NCI-H1436 treated with DMSO at 0.1 percent for 48 hours (cell line): ENCODE measurements at places on chromosomes 13 and 19.

GRCh38 chr13:51844862-51845573, at the start of gene TMEM272:
TMEM272 (minus strand) TSS chr13:51845177; CDS start chr13:51838530, 6,647 bp downstream.
- DNase-seq = no peak

DNA sequence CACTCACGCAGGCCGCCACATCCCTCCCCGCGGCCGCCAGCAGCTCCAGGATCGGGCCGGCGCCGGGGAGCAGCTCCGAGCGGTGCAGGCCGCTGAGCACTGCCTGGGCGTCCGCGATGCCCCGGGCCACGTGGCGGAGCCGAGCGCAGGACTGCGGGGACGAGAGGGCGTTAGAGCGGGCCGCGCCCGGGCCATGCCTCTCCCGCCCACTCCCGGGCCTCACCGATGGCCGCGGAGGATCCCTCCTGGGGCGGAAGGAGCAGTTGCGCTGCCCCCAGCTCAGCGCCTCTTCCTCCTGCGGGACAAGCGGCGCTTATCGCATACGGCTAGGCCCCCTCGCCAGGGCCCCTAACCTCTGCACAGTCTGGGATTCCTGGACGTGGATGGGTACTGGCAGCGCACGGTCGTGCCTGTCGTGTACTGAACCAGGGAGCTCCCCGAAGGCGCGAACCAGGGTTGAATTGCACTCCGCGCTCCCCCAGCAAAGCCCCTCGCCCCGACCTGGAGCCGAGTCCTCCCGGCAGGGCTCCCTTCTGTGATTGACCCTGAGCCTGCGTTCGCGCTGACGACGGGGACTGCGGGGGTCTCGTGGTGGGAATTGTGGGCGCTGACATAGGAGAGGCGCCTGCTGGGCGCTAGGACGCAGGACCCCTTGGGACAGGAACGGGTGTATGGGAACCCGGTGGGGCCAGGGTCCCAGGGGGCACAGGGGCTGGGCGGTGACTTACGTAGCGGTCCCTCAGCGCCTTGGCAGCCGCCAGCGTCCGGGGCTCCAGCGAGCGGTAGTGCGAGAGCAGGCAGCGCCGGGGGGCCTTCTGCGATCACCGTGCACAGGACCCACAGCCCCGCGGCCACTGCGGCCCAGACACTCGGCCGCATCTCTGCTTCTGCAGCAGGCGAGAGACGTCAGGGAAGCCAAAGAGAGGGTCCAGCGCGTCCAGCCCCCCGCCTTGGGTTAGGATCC, 673 bp downstream of the IFNL4 start:
- DNase-seq = no peak

DNA sequence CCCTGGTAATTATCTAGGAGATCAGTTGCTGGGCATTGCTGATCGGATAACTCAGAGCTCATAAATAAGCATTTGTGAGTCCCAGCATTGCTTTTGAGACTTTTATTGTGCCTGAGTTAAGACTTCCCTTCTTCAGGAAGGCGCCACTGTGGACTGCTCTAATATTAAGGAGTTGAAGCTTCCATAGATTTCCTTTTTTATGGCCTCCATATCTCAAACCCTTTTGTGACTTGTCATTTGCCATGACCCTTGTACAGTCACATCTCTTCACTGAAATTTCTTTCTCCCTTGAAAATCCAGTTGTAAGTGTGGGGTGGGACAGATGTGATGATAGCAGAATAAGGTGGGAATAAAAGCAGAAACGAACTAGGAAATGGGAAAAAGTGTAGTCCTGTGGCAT, 6.3 kb downstream of the TM9SF2 start:
- no peak for DNase-seq

DNA sequence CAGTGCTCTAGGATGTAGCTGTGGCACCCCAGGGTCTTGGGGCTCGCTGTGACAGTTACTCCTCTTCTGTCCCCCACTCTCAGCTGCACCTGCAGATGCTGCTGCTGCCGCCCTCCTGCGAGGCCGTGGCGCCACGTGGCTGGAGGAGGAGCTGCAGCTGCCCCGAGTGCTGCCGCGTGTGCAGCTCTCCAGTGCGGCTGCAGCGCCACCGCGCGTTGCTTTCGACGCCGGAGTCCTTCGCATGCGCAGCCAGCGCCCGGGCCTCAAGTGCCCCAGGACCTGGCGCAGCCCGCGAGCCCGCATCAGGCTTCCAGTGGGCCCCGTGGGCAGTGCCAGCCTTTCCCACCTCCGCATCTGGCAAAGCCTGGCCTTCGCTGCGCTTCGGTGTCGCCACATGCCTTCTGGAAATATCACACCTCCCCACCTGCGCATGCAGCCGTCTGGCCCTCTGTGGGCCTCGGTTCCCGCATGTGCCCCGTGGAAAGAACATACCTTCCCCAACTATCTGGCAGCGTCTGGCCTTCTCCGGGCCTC, 692 bp upstream of the ZNF580 start:
- DNase-seq = no peak

DNA sequence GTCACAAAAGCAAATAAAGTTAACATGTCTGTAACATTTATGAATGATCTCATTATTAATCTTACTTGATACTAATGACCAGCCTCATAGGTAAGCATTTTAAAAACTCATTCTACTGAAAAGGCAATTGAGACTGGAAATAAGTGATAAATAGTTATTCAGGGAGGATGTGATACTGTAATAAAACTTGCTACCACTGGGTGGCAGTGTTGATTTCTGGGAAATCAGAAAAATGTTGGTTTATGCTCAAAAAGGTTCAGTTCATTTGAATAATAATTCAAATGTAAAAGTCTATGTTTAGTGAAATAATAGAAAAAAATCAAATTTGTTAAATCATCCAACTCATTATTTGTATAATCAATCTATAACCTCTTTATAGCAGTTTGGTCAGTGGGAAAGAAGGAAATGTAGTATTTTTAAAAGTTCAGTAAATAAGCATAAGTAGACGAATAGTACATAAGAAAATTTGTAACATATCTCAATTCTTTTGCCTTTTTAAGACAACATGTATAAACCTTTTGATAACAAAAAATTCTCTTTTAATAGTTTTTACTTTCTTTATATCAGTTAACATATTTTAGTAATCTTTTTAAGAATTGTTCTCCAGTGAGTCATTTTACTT, 9.6 kb downstream of the ABHD13 start:
- no peak for DNase-seq

DNA sequence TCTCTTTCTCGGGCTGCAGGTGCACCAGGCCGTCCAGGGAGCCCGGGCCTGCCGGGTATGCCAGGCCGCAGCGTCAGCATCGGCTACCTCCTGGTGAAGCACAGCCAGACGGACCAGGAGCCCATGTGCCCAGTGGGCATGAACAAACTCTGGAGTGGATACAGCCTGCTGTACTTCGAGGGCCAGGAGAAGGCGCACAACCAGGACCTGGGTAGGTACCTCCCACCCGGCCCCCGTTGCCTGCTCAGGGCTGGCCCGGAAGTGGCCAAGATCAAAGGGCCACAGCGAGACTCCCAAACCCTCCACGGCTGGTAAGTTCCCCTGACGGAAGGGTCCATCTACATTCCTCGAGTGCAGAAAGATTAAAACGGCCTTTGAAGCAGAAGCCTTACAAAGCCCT, 55.1 kb downstream of the RAB20 start:
- no peak for DNase-seq

DNA sequence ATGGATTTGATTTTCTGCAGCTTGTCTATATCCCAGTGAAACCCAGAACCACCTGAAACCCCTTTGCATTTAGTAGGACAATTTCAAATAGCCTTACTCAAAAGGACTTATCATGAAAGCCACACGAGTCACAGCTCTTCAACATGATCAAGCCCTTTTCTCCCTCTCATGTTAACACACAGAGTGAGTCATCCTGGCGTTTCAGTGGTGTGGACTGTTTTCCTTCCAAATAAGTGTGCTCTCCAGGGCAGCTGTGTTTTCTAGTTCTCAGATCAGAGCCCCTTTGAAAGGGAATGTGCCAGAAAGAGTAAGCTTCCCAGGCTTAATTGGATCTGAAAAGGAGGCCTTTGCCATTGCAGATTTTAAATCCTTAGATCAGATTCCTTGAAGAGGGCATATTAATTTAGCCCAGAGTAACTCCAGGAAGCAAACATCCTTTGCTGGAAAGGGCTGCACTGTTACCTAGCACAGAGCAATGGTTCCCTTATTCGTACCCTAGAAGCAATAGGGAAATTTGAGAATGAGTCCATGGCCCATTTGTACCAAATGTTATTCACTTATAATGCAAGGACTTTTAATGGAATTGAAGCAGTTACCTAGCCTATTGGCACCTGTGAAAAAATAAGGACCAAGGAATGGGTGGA, 51.3 kb downstream of the ERICH6B start:
- DNase-seq = no peak

GRCh38 chr19:46900341-46900740, 39.5 kb downstream of the ARHGAP35 start:
- DNase-seq = no peak

DNA sequence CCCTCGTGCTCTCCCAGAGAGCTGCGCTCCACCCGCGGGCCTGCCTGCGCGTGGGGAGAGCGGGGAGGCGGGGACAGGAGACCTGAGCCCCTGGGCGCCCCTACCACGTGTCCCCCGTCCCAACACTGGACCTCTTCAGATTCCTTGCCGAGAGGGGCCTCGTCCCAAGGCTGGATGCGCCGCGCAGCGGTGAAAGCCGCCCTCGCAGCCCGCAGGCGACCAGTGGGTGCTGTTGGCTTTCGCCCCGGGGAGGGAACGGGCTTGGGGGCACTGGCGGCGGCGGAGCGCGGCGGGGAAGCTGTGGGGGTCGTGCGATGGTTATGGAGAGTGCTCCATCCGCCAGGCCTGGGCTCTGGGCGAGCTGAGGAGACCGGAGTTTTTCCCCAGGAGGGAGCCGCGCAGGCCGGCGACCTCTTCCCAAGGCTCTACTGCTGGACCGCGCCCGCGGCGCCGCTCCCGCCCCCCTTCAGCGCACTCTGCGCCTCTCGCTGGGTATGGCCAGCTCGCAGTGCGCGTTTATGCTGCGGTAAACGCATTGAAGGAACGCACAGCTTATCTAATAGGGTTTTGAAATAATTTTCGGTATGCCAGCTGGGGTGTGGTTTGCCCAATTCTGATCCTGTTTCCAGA, 17.2 kb upstream of the RNF17 start:
- no peak for DNase-seq

DNA sequence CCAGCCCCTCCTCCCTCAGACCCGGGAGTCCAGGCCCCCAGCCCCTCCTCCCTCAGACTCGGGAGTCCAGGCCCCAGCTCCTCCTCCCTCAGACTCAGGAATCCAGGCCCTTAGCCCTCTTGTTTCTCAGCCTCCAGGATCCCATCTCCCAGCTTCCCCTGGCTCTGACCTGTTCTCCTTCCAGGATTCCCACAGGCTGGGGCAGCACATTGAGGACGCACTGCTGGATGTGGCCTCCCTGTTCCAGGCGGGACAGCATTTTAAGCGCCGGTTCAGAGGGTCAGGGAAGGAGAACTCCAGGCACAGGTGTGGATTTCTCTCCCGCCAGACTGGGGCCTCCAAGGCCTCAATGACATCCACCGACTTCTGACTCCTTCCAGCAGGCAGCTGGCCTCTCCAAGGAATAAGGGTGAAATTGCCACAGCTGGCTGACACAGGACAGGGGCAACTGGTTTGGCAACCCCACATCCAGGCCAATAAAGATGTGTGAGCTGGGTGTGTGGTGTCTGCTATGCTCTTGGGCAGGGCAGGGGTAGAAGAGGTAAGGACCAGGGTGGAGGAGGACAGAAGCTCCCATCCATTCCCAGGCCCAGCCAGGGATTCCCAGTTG, 22.4 kb downstream of the CPT1C start:
- no peak for DNase-seq

DNA sequence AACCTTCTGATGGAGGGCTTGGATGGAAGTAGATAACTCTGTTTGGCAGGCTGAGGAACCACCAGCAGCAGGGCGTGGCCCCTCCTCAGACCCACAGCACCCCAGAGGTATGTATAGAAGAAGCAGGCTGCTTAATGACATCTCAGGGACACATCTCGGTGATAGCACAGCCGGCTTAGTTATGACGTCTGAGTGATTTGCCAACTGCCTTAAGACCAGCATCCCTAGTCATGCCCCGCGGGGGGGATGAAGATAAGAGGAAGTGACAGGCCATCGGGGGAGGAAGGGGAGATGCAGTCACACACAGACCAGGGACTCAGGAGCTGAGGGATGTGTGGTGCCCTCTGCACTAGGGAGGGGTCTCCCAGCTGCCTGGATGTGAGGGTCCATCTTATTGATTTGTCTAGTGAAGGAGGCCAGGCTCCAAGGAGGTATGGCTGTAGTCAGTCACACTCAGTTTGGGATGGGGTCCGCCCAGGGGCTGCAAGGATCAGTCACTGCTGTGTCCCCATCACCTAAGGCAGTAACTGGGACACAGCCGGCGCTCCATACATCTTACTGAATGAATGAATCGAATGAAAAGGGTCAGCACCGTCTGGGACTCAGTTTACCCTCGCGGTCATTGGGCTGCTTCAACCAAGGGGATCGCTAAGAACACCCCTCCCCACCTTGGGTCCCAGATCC, 19.2 kb upstream of the ERCC1 start:
- DNase-seq = no peak

- no peak for DNase-seq
These were observed 21.7 kb downstream of the ZNF613 start for GRCh38 chr19:51948975-51949374.

DNA sequence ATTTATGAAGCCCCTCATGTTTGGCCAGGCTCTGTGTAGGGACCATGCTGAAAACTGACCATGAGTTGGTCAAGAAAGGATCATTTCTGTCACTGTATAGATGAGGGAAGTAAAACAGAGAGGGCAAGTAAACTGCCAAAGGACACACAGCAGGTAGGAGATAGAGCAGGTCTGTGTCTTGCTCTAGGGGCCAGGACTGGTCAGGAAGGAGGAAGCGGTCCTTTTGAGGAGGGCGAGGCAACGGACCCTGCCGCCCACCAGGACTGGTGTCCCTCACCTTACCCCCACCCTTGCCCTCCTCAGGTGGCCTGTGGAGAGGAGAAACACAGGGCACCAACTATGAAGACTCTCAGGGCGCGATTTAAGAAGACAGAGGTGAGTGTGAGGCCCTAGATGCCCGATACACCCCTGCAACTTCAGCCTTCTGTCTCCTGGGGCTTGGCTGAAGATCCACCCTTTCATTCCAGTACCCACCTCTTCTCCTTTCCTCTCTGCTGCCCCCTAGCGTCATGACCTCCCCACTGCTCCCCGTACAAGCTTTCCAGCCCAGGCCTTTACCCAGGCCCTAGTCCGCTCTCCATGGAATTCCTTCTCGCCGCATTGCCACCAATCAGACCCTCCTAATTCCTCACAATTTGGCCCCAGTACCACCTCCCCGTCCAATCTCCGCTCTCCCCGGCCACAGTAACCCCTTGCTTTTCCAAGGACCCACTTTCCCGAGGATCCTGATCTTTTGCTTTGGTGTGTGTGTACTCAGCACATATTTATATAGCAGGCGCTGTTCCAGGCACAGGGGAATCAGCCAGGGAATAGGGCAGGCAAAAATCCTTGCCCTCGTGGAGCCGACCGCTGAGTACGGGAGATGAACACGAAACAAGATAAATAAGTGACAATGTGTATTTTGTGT, 3.9 kb downstream of the ANKRD24 start:
- no peak for DNase-seq

DNA sequence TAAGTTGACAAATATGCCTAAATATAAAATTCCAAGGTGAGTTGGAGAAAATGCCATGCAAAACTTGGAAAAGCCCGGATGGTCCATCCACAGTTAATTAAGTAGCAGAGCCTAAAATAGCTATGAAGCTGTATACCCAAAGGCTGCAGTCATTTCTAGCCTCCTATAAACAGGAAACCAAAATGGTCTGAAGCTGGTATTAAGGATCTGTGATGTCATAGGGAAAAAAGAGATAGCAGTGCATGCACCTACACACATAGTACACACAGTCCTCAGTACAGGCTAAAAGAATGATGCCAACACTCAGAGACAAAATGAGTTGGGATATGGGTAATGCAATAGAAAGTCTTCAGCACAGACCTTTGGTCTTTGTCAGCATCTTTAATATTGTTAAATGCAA, 736.9 kb downstream of the EFNB2 start:
- no peak for DNase-seq

- DNase-seq = no peak
These were observed 5.0 kb downstream of the TLE5 start for GRCh38 chr19:3057275-3057714.
